Activated CD4-positive, alpha-beta T cell treated with anti-CD3 and anti-CD28 coated beads, Interleukin-2, amount 50 U/mL, for 48 hours (primary cell): ENCODE measurements at places on chromosomes 6 and 20.

- no peak for DNase-seq
Measured at GRCh38 chr6:44665143-44665542, 277.6 kb downstream of the CDC5L start.

- no peak for DNase-seq
Measured at GRCh38 chr6:161813156-161813555, 539.3 kb upstream of the AGPAT4 start.

- no peak for DNase-seq
Measured at GRCh38 chr6:40583709-40584108, 3.5 kb downstream of the LRFN2 start.

DNA sequence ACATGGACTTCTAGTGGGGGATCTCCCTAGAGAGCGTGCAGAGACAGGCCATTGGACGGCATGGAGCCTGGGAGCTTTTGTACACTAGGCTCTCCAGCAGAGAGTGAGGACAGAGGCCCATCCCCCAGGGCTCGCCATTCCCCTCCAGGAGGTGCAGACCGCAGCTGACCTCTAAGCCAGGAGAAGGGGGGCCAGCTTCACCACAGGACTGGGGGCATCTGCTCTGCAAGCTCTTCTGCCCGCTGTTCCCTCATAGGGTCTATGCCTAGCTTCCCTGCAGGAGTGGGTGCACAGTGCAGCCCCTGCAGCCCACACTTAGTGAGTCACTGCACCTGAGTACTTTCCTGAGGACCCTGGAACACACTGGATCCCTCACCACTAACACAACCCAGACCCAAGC lies 94.4 kb downstream of the FHL5 start:
- DNase-seq, result no peak

DNA sequence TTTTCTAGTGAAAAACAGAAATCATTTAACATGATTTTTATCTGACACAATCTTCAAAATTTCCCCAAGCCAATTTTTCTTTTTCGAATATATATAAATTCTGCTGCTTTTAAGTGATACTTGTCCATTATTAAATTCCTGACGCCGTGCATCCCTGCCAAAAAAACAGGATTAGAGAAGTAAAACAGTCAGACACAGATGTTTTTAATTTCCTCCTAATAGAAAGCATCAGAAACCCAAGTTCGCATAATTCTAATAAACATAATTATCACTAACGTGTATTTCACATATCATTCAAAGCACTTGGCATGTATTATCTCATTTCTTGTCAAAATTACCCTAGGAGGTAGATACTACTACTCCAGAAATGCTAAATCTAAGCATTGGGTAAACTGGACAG lies 179.5 kb downstream of the ZFP64 start:
- DNase-seq, result no peak

DNA sequence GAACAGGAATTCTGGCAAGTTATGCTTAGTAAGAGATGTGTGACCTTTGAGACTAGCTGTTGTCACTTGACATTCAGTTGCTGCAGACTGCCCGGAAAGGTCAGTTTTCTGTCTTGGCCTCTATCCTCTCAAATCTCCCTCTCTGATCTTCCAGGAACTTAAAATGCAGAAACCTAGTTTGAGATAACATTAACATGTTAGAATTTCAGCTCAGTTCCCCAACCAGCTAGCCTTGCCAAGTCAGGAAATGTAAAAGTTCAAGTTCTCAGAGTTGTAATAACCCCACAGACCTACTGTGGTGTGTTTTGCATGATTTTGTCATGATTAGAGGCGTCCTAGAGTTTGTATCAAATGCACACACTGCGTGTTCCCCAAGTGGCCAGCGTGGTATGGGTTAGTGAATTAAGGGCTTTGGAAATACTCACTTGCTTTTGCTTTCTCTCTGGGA lies 46.6 kb downstream of the DUSP22 start:
- DNase-seq, result no peak

DNA sequence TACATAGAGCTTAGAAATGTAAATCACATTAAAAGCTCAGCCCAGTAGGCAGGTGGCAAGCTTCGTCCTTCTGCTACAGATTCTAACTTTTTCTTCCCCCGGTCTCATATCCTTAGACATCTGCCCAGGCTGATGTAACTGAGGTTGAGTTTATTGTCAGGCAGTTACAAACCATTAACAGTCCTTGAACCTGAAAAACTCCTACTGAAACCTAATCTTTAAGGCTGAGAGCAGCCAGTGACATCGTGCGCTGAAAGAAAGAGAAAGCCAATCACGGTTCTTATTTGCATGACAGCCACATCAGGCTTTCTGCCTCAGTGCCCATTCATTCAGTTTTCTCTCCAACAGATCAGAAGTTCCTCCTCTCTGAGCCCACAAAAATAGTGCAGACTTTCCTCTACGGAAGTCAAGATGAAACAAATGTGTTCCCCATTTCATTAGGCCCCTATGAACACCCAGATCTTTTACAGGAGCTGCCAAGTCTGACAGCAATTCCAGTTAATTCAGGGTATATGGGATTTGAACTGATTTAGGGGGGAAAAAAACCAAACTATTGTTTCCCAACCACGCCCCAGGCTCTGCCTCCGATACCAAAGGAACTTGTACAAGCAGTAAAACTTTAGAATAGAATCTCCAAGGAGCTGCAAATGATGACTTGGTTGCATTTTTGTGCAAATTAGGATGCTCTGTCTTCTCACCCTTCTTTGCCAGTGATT lies at the start of gene NHSL1:
TSS of gene NHSL1 (minus strand) at position 192 of the 716 bp plus-strand sequence. CDS start 204 bp downstream, outside the sequence.
- no peak for DNase-seq

GRCh38 chr6:104118274-104118673 lies 741.4 kb downstream of the HACE1 start:
- no peak for DNase-seq

- no peak for DNase-seq
Measured at GRCh38 chr6:118649918-118650581, 1.3 kb downstream of the CEP85L start.

DNA sequence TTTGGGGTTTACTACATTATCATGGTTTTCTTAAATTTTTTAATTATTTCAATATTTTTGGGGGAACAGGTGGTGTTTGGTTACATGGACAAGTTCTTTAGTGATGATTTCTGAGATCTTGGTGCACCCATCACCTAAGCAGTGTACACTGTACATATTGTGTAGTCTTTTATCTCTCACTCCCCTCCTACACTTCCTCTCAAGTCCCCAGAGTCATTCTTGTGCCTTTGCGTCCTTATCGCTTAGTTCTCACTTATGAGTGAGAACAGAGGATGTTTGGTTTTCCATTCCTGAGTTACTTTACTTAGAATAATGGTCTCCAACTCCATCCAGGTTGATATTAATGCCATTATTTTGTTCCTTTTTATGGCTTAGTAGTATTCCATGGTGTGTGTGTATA lies 130.9 kb upstream of the CD93 start:
- no peak for DNase-seq

DNA sequence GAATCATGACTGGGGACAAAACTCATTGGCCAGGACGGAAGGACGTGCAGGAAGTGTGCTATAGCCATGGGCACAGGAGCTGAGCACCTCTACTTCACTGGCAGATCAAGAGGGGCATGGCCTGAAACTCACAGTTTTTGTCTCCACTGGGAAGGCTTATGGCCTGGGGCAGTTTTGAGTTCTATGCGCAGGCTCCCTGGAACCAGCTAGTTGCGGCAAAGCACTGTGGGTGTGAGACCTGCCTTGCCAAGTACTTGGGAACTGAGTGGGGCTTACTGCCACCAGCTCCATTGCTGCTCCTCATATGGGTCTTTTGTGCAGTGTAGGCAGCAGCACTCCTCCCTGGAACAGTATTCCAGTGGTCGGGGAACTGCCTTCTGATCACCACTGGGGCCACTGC lies 282.6 kb upstream of the EYS start:
- no peak for DNase-seq
